MCF 10A (cell line): ENCODE measurements at places on chromosomes 12 and 14.

DNA sequence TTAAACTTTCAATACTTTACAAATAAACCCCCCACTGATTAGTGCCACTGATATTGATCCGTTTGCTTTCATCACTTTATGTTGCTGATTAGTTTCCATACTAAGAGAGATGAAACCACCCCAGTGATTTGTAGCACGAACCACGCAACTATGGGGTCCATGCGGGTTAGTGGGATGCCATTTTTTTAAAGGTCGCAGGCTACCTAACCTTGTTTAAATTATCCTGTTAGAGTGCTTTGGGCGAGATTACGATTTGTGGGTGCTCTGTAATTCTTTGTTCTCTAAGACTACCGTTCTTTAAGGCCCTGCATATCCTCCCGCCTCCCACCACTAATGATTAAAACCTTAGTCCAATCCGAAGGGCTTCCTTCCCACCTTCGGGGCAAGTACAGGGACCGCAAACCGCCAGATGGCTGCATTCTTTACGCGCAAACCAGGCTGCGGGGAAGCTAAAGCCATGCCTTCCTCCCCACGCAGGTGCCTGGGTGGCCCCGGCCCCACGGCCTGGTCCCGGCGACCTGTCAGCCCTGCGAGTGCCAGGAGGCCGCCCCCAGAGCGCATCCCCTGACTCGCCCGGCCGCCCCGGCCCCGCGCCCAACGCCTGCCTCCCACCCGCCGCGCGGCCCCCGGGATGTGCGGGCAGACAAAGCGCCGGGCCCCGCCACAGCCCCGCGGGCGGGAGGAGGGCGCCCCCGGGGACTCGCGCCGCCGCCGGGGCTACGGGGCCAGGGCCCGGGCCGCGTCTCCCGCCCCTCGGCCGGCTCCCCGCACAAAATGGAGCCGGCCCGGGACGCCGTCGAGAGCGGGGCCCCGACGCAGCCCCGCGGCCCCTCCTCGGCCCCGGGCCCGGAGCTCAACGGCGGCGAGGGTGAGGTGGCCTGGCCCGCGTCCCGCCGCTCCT lies 759 bp downstream of the NFYB start:
- peak; percentile 38 for DNase-seq

DNA sequence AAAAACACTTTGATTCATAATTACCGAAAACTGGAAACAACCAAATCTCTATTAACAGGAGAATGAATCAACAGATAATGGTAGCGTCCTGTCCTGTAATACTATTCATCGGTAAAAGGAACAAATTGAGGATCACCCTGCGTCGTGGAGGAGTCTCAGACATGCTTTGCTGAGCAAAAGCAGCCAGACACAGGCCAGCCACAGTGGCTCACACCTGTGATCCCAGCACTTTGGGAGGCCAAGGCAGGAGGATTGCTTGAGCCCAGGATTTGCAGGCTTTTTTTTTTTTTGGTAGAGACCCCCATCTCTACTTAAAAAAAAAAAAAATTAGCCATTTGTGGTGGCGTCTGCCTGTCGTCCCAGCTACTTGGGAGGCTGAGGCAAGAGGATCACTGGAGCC lies 34.1 kb upstream of the MMP17 start:
- no peak for DNase-seq

DNA sequence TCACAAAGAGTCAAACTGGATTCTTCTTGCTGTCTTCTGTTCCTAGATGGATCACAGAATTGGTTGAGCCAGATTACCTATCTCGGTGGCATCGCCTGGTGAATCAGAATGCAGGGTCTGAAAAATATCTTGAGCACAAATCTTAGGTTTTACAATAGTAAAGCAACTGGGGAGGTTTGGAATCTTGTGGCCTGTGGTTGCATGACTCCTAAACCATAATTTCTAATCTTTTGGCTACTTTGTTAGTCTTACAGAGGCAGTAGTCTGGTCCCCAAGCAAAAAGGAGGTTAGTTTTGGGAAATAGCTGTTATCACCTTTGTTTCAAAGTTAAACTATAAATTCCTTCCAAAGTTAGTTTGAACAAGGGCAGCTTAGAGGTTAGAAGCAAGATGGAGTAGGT lies 1488.5 kb upstream of the FLRT2 start:
- no peak for DNase-seq

DNA sequence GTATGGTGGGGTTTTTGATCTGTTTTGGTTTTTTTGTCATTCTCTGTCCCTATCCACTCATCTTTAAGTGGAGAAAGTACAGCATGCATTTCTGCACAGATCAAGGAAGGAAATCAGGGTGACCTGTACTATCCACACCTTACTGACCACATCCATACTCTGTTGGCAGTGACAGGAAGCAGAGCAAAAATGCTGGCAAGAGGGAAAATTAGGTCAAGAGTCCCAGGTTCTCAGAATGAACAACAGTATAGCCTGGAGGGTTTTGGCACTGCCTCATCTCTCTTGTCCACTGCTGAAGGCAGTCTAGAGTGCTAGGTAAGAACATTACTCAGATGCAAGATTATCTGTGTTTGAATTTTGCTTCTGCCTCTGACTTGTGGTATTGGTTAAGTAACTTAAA lies 70.7 kb downstream of the TAOK3 start:
- peak; percentile 85 for DNase-seq

GRCh38 chr12:41465526-41465925 lies 277.4 kb downstream of the PDZRN4 start:
- no peak for DNase-seq

DNA sequence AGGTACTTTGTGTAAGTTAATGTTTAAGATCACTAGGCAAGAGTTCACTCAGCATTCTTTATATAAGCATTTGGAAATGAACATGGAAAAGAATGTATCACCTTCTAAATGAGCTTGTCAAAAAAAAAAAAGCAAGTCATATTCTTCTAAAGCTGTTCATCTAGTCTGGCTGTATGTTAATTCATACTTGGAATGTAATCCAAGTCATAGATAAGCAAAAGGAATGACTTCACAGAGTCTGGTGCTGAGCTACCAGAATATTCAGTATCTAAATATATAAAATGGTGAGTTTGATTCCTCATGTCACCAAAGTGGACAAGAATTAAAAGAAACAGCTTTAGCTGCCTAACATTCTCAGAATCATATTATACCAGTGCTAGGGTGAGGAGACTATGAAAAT lies 4.9 kb downstream of the OR6C4 start:
- no peak for DNase-seq

DNA sequence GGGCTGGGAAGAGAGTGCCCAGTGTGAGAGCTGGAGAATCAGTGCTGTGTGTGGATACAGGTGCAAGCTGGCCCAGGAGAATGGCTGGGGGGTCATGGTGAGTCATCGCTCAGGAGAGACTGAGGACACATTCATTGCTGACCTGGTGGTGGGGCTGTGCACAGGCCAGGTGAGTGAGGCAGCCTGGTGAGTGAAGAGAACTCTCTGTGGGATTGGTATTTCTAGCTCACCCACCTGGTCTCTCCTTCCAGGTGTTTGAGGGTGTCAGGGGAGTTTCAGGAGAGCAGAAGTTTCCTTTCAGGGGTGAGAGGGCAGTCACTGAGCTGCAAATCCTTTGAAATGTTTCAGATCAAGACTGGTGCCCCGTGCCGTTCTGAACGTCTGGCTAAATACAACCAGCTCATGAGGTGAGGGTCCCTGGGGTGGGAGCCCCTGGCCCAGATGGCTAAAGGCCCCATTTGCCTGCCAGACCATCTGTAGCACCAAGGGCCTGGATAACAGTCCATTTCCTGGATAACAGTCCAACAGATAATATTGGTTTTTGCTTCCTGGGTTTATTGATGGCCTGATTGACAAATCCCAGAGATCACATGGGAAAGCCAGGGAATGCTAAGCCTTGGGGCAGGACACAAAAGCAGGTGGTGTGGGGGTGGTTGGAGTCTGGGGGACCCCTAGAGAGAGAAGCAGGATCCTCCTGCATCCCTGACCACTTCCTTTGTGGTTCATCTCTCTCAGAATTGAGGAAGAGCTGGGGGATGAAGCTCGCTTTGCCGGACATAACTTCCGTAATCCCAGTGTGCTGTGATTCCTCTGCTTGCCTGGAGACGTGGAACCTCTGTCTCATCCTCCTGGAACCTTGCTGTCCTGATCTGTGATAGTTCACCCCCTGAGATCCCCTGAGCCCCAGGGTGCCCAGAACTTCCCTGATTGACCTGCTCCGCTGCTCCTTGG lies 5.5 kb upstream of the ATN1 start:
- DNase-seq = no peak

DNA sequence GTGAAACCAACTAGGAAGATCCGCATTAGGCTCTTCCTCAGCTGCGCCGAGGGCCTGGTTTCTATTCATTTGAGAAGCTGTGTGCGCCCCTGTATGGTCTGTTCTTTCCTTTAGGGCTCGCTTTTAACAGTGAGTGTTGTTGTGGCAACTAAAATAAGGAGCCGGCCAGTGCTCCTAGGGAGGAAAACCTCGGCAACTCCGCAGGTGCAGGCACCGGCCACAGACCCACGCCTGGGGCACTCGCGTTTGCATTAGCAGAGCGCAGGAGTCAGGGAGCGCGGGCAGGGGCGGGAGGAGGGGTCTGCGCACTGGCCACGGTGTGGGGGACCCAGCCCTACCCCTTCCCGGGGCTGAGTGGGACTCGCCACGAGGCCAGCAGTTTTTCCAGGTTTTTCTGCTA lies 50.5 kb downstream of the STX2 start:
- DNase-seq = no peak

GRCh38 chr12:25248732-25249131 lies 2.0 kb downstream of the KRAS start:
- DNase-seq = no peak

DNA sequence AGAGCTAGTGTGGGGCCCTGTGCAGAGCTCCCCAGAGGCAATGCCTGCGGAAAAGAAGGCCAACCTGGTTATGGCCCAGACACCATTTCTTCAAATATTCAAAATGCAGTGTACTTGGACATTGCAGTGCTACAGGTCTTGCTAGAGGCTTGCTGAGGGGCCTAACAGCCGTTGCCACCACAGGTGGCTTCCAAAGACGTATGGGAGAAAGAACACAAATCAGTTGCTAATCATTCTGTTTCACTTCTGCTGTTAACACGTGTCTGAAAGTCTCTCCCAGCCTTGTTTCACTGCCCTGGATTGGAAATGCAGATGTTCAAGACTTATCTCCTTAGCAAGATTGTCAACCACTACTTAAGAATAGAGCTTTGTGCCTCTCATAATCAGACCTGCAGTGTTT lies 925.9 kb downstream of the GALC start:
- no peak for DNase-seq

DNA sequence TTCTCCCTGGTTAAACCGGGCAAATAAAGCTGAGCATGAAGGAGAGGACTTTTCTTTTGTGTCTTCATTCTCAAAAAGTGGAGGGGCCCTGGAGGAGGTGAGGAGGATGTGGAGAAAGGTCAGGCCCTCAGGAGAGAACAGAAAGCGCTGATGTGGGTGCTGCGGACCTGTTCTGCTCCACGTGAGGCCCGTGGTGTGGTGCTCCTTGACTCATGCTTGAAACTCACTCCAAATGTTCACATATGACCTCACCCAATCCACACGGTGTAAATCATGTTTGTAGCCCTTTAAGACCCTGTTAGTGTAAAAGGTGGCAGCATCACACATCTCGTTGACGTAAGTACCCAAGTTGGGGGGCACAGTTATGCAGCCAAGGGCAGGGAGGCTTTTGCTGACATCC lies 126.2 kb downstream of the FOXN3 start:
- DNase-seq = no peak

GRCh38 chr12:122421187-122421820 lies 1.2 kb downstream of the CLIP1 start:
- peak; percentile 78 for DNase-seq

DNA sequence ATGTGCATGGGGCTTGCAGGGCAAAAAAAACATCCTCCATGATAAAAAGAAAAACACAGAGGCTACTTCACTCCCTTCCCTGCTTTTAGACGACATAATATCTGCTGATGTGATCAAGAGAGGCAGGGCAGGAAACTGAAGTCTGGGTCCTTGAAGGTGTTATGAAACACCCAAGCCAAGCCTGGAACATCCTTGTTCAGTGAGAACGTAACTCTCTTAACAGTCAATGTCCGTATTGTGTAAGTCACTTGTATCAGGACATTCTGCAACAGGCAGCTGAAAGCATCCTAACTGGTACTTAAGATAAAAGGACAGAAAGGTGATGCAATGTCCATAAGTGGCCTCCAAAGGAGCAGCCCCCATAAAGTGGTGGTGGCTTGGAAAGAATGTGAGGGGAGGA lies 20.0 kb downstream of the KCNK10 start:
- no peak for DNase-seq

- no peak for DNase-seq
These were observed 108.9 kb downstream of the GPR135 start for GRCh38 chr14:59356312-59356711.

GRCh38 chr14:76375484-76375883 lies 453 bp upstream of the ESRRB start:
- DNase-seq = peak; percentile 49

DNA sequence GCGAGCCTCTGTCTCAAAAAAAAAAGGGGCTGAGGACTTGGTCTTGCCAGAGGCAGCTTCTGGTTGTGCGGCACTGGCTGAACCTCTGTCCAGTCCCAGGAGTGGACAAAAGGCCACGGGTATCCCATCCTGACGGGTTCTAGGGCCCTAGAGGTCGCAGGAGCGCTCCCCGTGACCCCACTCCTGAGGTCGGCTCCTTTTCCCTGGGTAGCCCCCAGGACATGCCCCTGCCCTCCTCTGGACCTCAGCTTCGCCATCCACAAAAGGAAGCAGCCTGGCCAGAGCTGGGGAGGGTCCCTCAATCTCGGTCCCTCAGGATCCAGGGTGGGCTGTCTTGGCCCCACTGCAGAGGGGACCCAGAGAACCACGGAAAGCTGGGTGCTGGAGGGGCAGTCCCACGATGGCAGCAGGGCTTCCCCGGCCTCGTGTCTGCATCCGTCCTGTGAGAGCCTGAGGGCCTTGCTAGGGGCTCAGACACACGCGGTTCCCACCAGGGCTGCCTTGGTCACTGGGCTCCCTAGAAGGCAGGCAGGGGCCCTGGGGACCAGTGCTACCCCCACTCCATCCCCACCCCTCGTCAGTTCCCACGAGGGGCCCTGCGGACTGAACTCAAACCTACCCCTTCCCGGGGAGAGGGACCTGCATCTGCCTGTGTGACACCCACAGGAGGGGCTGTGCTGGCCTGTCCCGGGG lies 31.1 kb downstream of the ASCL4 start:
- DNase-seq = no peak

DNA sequence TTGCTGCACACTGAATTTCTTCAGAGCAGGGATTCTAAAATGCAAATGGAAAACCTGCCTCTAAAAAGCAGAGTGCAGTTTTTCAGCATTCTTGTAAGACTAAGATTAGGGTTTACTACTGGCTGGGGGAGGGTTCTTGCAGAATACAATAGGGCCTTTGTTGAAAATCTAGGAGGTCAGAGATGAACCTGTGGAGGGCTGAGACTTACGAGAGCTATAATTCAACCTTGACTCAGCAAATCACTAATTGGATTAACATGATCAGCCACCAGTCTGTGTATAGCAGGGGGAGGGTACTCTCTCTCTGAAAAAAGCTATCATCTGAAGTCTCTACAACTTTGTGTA lies 92.6 kb upstream of the HIF1A start:
- DNase-seq = no peak

- DNase-seq = no peak
These were observed 177.8 kb upstream of the C14orf180 start for GRCh38 chr14:104401785-104402184.

- DNase-seq = no peak
These were observed 51.5 kb downstream of the LMNTD1 start for GRCh38 chr12:25501549-25501948.
